ENCODE measurements at places on chromosomes 2 and 18. TPM values are rescaled to one million over a fixed set of nuclear protein-coding genes. Genes with fewer than 3 reads are reported as not detected.

DNA sequence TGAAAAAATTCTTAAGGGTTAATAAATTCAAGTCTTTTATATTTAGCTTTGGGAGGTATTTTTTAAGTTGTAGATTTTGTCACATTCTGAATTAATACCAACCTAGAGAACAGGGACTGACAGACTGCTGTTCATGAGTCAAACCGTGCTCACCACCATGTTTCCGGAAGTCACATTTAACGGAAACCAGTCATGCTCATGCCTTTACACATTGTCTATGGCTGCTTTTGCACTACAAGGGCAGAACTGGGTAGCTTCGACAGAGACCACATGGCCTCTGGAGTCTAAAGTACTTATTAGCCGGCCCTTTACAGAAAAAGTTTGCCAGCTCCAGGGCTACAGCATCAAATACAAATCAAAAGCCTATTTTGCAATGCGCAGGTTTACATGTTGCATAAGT, 33.3 kb downstream of the LONRF2 start:
- no peak for DNase-seq
- H3K27ac ChIP-seq, result no peak overlapping the region
- no peaks in the 10 kb centered on the region for H3K27me3 ChIP-seq
- H3K36me3 ChIP-seq, result peaks cover 60% of the 10 kb centered on the region
- no peak overlapping the region for H3K4me3 ChIP-seq

- H3K27me3 ChIP-seq, result no peaks in the 10 kb centered on the region
- DNase-seq, result no peak
- peak overlapping the region; percentile 97 for H3K27ac ChIP-seq
- H3K4me3 ChIP-seq, result peak overlapping the region; percentile 88
- no peaks in the 10 kb centered on the region for H3K36me3 ChIP-seq
- peaks cover 29% of the 10 kb centered on the region for H3K4me1 ChIP-seq
These were observed 787 bp upstream of the ADGRF3 start for GRCh38 chr2:26347286-26347865.

DNA sequence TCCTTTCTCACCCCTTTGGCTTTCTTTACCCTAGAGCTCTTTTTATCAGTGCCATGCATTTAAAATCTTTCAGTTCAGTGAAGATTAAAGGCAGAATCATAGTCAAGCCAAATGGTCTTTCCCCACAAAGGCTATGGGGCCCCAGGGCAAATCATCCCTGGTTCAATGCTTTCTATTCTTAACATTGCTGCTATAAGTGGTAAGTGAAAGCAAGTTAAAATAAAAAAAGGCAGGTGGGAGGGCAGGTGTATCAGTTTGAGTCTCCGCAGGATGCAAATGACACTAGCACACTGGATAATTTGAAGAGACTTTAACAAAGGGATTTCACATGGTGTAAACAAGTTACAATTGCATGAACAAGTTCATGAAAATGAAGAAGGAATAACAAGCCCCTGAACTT, 757.4 kb downstream of the SATB2 start:
- H3K4me1 ChIP-seq, result no peaks in the 10 kb centered on the region
- H3K4me3 ChIP-seq, result no peak overlapping the region
- no peaks in the 10 kb centered on the region for H3K36me3 ChIP-seq
- no peaks in the 10 kb centered on the region for H3K27me3 ChIP-seq
- H3K27ac ChIP-seq, result no peak overlapping the region

- H3K27me3 ChIP-seq, result no peaks in the 10 kb centered on the region
- DNase-seq, result no peak
- no peak overlapping the region for H3K4me3 ChIP-seq
- H3K4me1 ChIP-seq, result no peaks in the 10 kb centered on the region
- no peaks in the 10 kb centered on the region for H3K36me3 ChIP-seq
These were observed 142.3 kb downstream of the ABCA12 start for GRCh38 chr2:214995926-214996670.

DNA sequence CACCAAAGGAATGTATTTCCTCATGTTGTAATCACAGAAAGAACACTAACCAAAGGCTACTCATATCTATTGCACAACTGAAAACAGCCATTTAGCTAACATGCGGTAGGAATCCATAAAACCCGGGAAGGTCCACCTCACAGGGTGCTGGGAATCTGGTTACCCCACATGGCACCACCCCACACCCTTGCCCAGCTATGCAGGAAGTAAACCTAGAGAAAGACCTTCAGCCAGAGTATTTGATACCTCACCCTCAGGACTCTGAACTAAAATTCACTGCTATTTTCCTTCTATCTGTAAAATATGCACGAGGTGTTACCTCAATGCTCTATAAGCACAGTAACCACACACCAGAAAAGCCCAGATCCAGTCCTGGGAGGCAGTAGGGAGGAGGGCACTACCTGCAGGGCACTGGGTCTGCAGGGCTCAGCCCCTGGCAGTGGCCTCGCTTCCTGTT, 45.8 kb downstream of the PTPN2 start:
- peak overlapping the region; percentile 29 for H3K27ac ChIP-seq
- peaks cover 21% of the 10 kb centered on the region for H3K36me3 ChIP-seq
- H3K27me3 ChIP-seq, result no peaks in the 10 kb centered on the region
- no peak for DNase-seq
- no peak overlapping the region for H3K4me3 ChIP-seq

GRCh38 chr18:32271672-32272208, 81.9 kb downstream of the MEP1B start:
- H3K27ac ChIP-seq, result no peak overlapping the region
- H3K4me3 ChIP-seq, result no peak overlapping the region
- no peaks in the 10 kb centered on the region for H3K4me1 ChIP-seq

DNA sequence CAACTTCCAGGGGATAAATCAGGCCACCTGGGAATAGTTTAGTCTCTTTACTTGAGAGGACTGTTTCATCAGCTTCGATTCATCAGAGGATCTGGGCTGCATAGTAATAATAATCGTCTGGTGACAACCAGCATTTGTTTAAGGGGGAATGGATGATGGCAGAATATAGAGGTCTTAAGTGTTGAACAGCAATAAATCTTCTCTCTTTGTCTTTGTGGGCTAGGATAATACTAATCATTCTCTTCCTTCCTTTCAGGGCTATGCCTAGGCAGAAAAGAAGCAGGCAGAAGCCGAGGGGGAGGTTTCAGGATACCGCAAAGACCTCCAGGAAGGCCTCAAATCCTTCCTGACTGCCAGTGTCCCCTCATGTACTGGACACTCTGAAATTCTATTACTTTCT, 150.4 kb upstream of the GAREM1 start:
- no peaks in the 10 kb centered on the region for H3K36me3 ChIP-seq
- H3K27ac ChIP-seq, result no peak overlapping the region
- no peak for DNase-seq

The CNGA3 gene
- 2.5 TPM for total RNA-seq

All from esophagus muscularis mucosa (tissue), 4 donors.